Fibroblast of lung (primary cell): ENCODE measurements at places on chromosomes 6 and 20.

DNA sequence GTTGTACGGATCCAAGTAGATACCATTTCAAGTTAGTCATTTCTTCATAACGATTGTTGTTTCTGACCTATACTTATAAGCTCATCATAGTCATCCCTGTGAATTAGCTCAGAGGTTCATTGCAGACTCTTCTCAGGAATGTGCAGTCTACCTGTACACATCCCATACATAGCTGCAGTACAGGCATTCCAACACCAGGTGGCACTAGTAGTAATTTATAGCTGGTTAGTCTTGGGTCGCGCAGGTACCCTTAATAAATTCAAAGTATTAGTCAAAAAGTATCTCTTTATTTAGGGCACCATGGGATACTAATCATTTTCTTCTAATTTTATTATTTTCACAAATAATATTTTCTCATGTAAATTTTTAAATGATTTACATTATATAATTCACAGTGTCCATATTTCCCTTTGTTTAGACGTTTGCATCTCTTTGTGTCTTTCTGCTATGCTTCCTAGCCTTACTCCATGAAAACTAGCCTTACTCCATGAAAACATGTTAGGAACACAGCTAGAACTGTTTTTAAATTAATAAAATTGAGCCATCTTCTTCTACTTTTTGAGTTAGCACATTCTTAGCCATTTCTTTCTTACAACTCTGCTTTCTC, 128.6 kb upstream of the FAM83B start:
- DNase-seq, result peak; percentile 50

DNA sequence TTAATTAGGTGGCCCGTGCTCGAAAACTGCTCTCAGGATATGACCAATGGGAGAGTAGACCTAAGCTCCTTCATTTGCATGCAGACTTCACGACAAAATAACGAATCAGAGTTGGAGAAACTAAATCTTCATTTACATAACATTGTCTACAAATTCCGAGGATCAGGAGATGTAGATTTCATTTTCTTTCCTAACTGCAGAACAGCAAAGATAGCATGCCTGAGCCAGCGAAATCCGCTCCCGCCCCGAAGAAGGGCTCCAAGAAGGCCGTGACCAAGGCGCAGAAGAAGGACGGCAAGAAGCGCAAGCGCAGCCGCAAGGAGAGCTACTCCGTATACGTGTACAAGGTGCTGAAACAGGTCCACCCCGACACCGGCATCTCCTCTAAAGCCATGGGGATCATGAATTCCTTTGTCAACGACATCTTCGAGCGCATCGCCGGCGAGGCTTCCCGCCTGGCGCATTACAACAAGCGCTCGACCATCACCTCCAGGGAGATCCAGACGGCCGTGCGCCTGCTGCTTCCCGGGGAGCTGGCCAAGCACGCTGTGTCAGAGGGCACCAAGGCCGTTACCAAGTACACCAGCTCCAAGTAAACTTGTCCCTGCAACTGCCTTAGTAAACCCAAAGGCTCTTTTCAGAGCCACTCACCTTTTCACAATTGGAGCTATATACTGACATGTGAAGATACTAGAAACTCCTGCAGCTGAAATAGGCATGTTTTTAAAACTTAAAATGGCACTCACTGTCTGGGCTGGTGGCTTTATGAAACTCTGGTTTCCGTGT, 96.5 kb downstream of the HFE start:
- DNase-seq, result peak; percentile 95

GRCh38 chr6:108948181-108948661, 100.0 kb downstream of the ARMC2 start:
- DNase-seq, result no peak

DNA sequence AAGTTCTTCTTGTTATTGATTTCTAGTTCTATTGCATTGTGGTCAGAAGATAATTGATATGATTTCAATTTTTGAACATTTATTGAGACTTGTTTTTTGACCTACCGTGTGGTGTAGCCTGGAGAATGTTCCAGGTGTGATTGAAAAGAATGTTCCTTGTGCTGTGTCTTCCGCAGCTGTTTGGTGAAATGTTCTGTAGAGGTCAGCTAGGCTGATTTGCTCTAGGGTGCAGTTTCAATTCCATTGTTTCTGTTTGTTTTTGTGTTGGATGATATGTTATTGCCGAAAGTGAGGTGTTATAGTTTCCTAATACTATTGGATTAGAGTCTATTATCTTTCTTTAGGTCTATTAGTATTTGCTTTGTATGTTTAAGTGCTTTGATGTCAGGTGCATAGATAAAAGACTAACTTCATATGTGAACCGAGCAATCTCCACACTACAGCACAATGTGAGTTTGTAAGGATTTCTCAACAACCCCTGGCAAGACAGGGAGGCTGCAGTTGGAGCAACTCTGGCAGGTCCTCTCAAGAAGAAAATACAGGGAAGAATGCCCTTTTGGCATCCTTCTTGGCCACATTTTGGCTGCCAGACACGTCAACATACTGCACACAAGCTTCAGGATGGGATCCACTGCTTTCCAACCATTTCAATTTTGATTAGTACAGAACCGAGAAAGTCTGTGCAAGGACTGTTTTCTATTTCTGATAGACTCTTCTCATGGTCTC, 320.7 kb downstream of the RNF144B start:
- no peak for DNase-seq

- DNase-seq, result no peak
These were observed 13.1 kb downstream of the DNPH1 start for GRCh38 chr6:43216200-43216599.

GRCh38 chr6:2818593-2818992, 23.1 kb downstream of the SERPINB1 start:
- peak; percentile 42 for DNase-seq

GRCh38 chr6:36160147-36160760, 29.9 kb downstream of the MAPK13 start:
- DNase-seq, result peak; percentile 69

- DNase-seq, result no peak
These were observed 88.5 kb downstream of the PHACTR1 start for GRCh38 chr6:12804952-12805645.

GRCh38 chr6:159100395-159101182, 55.8 kb upstream of the TAGAP start:
- no peak for DNase-seq

DNA sequence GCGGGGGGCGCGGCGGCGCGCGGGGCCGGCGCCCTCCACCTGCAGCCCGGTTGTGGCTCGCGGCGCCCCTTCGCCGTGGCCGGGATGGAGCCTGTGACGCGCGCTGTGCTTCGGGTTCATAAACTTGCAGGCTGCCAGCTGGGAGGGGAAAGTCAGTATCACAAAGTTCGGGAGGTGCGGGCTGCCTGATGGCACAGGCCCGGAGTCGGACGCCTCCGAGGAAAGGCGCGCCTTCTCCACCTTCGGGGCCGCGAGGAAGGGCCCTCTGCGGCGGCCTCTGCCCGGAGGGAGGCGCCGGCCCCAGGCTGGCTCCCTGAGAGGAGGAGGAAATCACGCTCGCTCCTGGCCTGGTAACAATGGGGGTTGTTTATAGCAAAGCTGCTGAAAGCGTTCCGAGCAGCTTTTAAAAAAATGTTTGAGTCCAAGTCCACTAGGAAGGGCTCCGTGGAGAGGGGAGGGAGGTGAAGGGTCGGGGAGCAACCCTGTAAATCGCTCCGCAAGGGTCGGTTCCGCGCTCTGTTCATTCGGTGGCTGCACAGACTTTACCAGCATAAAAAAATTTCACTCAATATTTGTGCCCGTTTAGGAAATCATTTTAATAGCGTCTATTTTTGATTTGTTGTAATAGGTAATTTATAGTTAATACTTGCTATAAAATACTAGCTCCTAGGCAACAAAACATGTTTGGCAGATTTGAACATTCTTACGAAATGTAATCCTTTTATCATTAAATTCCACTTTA, 1.0 kb downstream of the AFDN start:
- DNase-seq, result peak; percentile 34

DNA sequence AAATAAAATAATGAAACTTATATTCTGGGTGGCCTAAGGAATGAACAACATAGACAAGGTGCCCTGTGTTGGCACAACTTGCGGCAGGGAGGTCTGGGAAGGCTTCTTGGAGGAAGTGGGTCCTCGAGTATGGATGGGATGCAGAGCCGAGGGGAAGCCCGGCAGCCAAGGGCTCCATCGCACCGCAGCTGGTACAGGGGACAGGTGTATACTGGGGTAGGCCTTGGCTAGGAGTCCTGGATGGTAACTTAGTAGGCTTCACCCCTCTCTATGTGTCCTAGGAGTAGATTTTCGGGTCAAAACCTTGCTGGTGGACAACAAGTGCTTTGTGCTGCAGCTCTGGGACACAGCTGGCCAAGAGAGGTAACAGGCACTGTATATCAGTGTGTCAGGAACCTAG, 28.0 kb downstream of the RAB44 start:
- no peak for DNase-seq

DNA sequence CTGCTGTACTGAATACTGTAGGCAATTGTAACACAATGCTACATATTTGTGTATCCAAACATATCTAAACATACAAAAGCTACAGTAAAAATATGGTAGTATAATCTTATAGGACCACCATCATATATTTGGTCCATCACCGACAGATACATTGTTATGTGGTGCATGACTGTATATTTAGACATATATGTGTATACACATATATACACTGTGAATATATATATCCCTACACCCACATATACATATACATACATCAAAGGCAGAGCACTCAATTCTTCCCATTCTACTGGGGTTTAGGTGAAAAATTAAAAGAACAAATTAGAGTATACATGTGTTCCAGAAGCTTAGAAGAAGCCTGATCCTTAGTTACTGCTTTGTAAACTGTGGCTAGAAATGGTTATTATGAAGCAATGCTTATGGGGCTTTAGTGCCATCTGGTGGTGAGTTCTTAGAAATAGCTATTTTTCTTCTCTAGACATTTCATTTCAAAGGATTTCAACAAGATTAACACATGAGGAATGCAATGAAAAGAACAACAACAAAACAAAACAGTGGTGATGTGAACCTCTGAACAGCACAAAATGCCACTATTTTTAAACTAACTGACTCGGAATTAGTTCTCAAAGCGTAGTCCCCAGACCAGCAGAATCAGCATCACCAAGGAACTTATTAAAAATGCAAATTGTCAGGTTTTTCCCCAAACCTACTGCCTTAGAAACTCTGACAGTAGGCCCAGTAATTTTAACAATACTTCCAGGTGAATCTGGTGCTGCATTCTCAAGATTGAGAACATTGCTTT, 38.0 kb downstream of the PKHD1 start:
- peak; percentile 55 for DNase-seq

DNA sequence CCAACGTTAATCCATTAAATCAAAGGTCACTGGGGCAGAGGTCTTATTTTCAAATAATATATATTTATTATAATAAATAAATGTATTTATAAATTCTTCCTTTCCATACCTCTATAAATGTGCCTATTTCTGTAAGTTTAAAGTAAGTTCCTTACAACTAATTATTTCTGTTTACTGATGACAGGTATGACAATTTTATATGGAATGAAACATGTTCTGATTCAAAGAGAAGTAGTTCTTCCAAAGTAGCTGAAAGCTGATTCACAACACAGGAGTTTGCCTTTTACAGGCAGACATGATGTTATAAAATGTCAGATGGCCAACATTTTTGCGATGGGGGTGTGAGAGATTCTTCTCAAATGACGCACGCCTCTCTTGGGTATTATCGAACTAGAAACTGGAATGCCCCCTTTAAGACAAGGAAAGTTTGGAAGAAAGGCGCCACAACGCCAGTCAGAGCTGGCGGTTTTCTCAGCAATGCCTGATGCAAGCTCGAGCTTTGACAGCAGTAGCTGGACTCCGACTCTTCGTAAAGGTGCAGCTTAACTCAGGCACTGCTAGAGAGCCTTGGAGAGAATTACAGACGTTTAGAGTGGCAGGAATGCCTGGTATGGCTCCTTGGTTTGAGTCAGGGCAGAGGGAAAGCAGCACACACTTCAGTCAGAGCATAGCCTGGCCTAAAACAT, 92.1 kb downstream of the FOXC1 start:
- peak; percentile 63 for DNase-seq

DNA sequence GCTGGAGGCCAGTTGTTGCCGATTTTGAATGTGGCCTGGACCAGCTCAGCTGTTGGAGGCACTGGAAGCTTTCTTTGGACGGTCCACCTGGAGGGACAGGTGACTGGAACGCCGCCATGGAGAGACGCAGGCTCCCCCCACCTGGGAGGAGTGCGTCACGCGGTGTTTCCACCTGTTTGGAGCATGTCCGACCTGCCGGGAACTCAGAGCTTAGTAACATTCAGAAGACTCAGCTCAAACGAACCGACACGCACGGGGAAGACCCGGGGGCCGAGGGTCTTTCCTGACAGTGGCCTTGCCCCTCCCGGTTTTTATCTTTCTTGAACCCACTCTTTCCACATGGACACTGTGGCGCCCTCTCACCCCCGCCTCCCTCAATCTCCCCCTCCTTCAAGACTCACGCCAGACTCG, 141.6 kb downstream of the SMOC2 start:
- no peak for DNase-seq

DNA sequence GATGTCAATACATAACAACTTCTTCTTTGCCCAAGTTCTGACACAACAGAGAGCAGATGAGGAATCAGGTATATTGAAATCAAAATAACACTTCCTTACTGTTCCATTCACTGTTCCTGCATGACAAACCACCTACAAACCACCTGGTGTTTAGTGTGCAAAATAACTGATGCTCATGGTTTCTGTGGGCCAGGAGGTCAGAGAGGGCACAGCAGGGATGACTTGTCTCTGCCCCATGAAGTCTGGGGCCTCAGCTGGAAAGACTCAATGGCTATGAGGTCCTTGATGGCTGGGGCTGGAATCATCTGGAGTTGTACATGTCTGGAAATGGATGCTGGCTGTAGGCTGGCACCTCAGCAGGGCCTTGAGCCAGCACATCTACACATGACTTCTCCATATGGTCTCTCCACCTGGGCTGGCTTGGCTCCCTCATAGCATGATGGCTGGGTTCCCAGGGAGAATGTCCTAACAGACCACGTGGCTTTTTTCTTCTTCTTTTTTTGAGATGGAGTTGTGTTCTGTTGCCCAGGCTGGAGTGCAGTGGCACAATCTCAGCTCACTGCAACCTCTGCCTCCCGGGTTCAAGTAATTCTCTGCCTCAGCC, 7.4 kb upstream of the COX4I2 start:
- no peak for DNase-seq

DNA sequence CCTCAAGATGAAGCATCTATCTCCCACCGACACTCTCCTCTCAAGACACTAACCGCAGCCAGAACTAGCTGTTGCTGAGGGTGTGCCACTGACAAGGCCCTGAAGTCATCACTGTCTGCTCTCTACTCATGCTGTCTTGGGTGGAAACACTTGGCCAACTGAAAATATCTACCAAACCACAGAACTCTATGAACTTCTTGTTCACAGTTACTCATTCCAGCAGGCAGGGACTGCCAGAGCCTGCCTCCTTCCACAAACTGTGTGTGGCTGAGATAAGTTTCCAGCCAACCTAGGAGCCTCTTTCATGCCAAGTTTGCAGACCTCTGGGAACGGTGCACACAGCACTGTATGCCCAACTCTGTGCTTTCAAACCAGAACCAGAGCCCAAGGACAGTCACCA, 45.5 kb upstream of the NXT1 start:
- DNase-seq, result peak; percentile 45
